Kidney (tissue), 22 donors: ENCODE measurements at places on chromosomes 11 and 22. TPM values are rescaled to one million over a fixed set of nuclear protein-coding genes. Genes with fewer than 3 reads are reported as not detected.

DNA sequence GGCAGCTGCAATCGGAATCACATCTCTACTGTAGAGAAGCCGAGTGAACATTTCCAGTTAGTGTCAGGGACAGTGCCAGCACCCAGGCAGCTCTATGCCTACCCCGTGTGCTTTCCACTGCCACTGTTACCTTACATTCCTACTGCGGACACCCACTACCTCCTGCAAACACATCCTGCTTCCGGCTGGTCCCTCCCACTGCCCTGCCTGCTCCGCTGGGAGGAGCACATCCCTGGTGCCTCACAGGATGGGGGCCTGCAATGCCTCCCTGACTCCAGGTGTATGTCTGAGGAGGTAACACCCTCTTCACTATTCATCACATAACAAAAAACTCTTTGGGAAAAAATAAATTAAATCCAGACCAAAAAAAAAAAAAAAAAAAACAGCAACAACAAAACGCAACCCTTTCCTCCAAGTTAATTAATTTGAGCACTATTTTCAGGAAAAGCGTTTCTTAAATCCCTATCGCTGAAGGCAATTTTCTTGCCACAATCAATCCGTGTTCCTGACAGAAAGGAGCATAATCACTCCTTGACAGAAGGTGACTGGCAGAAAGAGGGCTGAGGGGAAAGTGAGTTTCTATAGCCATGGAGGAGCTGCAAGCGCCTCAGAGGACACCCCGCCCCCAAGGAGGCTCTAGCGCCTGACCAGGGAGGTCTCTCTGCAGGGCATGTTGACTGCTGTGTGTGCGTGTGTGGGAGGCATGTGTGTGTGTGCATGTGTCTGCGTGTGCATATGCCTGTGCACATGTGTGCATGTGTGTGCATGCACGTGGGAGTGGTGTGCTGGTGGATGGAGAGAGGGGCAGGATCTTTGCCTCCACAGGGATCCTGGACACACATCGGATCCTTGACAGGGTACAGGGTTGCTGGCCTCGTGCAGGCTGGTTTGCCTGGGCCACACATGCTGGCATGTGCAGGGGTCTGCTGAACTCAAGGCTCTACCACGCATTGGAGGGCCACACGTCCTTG, 134.8 kb upstream of the NTM start:
- H3K36me3 ChIP-seq: no peaks in the 10 kb centered on the region
- no peaks in the 10 kb centered on the region for H3K4me1 ChIP-seq
- H3K4me3 ChIP-seq: no peak overlapping the region
- DNase-seq: no peak
- no peaks in the 10 kb centered on the region for H3K27me3 ChIP-seq

- no peaks in the 10 kb centered on the region for H3K4me1 ChIP-seq
- no peaks in the 10 kb centered on the region for H3K27me3 ChIP-seq
- DNase-seq: no peak
- H3K27ac ChIP-seq: no peak overlapping the region
- peaks cover 78% of the 10 kb centered on the region for H3K36me3 ChIP-seq
These were observed 6.9 kb downstream of the NFRKB start for GRCh38 chr11:129888451-129888850.

Gene MUC5AC
- 0.03 TPM for total RNA-seq

DNA sequence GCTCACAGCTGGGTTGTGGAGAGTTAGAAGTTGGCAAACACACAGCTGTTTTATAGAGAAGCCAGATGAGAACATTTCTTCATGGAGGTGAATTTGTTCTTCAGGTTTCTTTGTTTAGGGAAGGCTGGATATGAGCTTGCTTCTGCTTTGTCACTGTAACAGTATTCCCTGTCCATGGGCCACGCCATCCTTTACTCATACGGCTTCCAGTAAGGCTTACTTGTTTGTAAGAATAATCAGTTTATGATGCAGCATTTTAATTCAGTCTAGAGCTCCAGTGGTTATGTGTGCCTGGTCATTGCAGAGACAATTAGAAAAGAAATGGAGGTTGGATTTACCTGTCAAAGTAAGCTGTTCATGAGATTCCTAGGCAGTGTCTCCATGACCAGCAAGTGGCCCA, 131.8 kb downstream of the TRIM44 start:
- no peak overlapping the region for H3K4me3 ChIP-seq
- H3K4me1 ChIP-seq: peaks cover 5% of the 10 kb centered on the region
- no peaks in the 10 kb centered on the region for H3K27me3 ChIP-seq

- peak; percentile 38 for DNase-seq
- no peak overlapping the region for H3K27ac ChIP-seq
- H3K27me3 ChIP-seq: no peaks in the 10 kb centered on the region
- H3K4me3 ChIP-seq: no peak overlapping the region
These were observed 58.7 kb upstream of the PRODH start for GRCh38 chr22:18994701-18995326.

GRCh38 chr22:45599836-45600577, 71.6 kb upstream of the ATXN10 start:
- H3K4me1 ChIP-seq: no peaks in the 10 kb centered on the region
- H3K27me3 ChIP-seq: no peaks in the 10 kb centered on the region
- no peaks in the 10 kb centered on the region for H3K36me3 ChIP-seq
- H3K27ac ChIP-seq: no peak overlapping the region

GRCh38 chr11:9765320-9766101, 101.6 kb downstream of the SWAP70 start:
- no peaks in the 10 kb centered on the region for H3K27me3 ChIP-seq
- peaks cover 7% of the 10 kb centered on the region for H3K4me1 ChIP-seq
- DNase-seq: peak; percentile 87
- H3K36me3 ChIP-seq: no peaks in the 10 kb centered on the region

Gene RIMBP3B
- 0.16 TPM for total RNA-seq

DNA sequence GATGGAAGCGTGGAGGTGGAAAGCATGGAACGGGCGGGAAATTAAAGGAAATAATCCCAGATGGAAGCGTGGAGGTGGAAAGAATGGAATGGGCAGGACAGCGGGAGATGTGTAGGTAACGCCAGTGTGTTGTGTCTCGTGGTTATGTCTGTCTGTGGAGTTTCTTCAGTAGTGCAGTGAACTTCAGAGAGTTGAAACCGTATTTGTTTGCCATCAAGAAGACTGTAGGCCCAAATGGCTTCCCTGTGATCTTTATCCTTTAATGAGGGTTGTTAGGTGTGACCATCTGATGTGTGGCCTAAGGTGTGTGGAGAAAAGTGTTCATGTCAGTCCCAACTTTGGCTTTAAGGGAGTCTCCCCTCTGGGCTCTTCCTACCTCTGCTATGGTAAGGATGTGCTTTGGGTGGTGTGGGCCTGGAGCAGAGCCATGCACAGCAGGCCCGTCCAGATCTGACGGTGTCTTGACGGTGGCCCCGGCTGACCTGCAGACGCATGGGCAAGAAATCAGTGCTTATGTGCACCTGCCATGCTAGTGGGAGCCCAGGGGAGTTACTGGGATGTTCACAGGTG, 39.6 kb downstream of the AP2A2 start:
- H3K4me1 ChIP-seq: peaks cover 5% of the 10 kb centered on the region
- H3K27ac ChIP-seq: no peak overlapping the region
- H3K4me3 ChIP-seq: no peak overlapping the region
- no peaks in the 10 kb centered on the region for H3K27me3 ChIP-seq
- H3K36me3 ChIP-seq: peaks cover 11% of the 10 kb centered on the region

DNA sequence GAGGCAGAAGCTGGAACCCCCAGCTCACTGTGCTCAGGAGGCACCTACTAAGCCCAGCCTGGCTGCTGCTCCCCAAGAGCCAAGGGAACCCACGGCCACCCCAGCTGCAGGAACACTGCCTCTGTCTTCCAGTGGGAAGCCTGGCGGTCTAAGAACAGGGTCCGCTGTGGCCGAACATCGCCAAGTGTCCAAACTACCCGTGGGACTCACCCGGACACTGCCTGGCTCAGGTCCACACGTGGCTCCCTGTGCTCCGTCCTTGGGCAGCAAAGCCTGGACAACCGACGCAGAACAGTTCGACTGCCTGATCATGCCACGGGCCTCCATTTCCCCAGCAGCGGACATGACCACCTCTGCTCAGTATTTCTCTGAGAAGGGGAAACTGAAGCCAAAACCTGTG, 747.0 kb downstream of the BRD1 start:
- DNase-seq: no peak
- no peak overlapping the region for H3K27ac ChIP-seq
- H3K36me3 ChIP-seq: no peaks in the 10 kb centered on the region
- H3K4me1 ChIP-seq: no peaks in the 10 kb centered on the region

- H3K27ac ChIP-seq: no peak overlapping the region
- no peaks in the 10 kb centered on the region for H3K4me1 ChIP-seq
- no peaks in the 10 kb centered on the region for H3K27me3 ChIP-seq
- no peak for DNase-seq
These were observed 321.7 kb downstream of the TMEM135 start for GRCh38 chr11:87359401-87359800.

- no peaks in the 10 kb centered on the region for H3K27me3 ChIP-seq
- H3K27ac ChIP-seq: no peak overlapping the region
- no peak for DNase-seq
- no peaks in the 10 kb centered on the region for H3K36me3 ChIP-seq
These were observed 1630.1 kb upstream of the TENM4 start for GRCh38 chr11:81070948-81071347.

DNA sequence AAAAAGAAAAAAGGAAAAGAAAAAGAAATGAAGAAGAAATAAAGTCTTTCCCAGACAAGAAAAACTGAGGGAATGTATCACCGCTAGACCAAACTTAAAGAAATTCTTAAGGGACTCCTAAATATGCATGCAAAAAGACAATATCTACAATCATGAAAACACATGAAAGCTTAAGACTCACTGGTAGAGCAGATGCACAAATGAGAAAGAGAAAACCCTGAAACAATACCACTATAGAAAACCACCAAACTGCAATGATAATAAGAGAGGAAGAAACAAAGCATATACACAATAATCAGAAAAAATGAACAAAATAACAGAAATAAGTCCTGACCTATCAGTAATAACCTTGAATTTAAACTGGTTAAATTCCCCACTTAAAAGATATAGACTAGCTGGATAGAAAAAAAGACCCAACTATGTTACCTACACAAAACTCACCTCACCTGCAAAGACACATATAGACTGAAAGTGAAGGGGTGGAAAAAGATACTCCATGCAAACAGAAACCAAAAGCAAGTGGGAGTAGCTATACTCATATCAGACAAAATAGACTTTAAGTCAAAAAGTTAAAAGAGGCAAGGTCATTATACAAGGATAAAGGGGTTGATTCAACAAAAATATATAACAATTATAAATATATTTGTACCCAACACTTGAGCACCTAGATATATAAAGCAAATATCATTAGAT, 61.3 kb upstream of the NARS2 start:
- DNase-seq: no peak
- H3K4me3 ChIP-seq: no peak overlapping the region
- H3K27me3 ChIP-seq: no peaks in the 10 kb centered on the region
- no peaks in the 10 kb centered on the region for H3K4me1 ChIP-seq
- H3K36me3 ChIP-seq: no peaks in the 10 kb centered on the region

Gene NLRP14
- 0.47 TPM for total RNA-seq
